NCI-H82 (cell line): ENCODE measurements at places on chromosomes 7 and 10.

GRCh38 chr7:29328811-29329210, 134.2 kb downstream of the CHN2 start:
- no peak for DNase-seq

- no peak for DNase-seq
Measured at GRCh38 chr10:91345716-91346115, 64.4 kb upstream of the HECTD2 start.

DNA sequence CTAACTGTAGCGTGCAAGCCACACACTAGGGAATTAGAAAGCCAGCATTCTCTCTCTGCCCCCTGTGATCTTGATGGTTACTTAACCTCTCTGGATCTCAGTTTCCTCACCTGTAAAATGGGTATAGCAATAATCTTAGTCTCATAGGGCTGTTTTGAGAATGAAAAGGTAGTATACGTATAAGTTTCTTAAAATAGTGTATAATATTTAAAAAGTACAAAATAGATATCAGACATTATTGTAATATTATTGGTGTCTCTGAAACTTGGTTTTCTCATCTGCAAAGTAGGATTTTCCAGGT, 80.4 kb downstream of the CHN2 start:
- no peak for DNase-seq

DNA sequence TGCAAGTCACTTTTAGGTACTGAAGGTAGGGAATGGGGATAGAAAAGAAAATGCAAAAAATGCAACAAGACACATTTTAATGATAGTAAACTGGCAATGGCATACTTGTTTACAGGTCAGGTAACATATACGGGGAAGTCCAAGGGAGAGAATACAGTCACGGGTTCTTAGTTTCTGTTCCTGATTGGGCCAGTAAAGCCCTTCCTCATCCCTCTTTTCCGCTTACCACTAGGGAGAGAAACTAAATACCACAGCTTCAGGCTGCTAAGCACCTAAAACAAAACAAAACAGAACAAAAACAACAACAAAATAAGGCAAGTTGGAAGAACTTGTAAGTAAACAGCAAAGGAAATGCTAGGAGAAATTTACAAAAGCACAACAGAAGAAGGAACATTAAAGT, 65.2 kb upstream of the OGDHL start:
- DNase-seq, result no peak

GRCh38 chr7:93027044-93027443, 90.7 kb downstream of the SAMD9 start:
- no peak for DNase-seq

DNA sequence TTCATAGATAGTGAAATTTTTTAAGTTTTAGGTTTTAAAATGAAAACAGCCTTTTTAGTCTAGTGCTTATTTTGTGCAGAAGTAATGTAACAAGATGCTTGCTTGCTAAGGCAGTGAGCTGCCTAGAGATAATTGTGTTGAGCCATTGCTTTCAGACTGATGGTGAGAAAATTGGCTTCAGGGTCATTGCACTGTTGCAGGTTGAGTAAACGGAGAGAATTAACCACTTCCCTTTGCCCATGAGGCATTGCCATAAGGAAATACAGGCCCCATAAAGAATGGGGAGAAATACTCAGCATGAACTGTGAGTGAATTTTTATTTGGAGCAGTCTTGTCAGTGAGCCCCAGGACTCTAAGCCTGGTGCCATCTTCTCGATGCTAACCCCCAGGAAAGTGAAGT, 140.5 kb downstream of the LRRC4 start:
- no peak for DNase-seq

DNA sequence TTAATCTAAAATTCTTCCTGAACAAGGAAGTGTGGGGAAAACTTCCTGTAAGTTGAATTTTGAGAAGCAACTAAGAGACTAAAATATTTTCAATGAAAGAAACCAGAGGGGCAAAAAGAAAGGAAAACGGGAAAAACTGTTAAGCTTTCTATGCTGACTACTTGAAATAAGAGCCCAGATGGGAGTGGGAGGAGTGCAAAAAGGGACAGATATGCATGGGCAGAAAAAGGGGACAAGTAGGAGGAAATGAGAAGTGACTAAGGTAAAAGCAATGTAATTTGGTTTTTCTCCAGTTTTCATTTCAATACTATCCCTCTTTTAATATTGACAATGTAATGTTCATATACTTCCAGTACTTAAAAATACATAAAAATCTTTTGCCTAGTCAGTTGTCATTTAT, 11.1 kb downstream of the OGA start:
- DNase-seq, result no peak

GRCh38 chr10:69573056-69573806, at the start of gene NEUROG3:
Gene NEUROG3 (minus strand): TSS chr10:69573422. CDS start chr10:69573043, 379 bp downstream.
- no peak for DNase-seq

GRCh38 chr7:139271718-139272628, 40.9 kb downstream of the UBN2 start:
- no peak for DNase-seq

GRCh38 chr7:74654811-74655210, 2.7 kb upstream of the GTF2I start:
- DNase-seq, result no peak

DNA sequence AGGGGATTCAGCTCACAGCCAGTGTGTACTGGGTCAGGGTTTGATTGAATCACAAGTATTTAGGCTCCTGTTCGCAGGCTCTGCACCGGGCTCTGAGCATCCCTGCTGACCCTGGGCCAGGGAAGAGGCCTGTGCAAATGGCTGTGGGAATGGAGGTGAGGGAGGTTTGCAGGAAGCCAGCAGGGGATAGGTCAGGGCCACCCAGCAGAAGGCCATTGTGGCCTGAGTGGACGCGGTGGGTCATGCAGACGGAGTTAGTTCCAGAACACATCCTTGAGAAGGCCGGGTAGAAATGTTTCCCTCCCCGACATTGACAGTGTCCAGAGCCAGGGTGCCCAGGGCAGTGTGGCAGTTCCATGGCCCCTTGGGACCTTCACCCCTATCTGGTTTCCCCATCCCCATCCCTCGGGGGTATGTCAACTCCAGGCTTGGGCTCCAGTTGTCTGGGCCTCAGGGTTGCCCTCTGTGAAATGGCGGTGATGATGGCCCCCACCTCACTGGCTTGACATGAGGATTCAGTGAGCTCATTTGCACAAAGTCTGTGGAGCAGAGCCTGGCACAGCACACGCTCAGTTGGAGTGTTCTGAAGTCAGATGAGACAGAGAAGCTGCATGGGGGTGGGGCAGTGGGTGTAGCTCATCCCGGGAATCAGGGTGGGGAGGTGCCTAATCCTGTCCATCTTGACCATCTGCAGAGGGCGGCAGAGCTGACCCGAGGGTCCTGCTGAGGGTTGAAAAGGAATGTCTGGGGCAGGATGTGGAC, 107.6 kb downstream of the ADCY1 start:
- no peak for DNase-seq

DNA sequence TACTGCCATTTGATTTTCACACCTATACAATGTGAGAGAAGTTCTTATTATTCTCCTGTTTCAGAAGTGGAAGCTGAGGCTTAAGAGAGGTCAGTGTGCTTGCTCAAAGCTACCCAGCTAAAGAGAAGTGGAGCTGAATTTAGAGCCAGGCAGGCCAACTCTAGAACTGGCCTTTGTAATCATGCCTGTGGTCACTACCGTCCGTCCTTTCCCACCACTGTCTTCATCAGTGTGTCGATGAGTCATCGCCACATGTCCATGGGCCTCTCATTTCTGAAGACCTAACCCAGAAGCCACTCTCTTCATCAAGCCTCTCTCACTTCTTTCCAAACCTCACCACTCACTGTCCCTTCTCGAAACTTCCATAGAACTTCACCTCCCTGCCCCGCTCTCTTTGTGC, 237.8 kb downstream of the KIAA1217 start:
- no peak for DNase-seq

- DNase-seq, result no peak
Measured at GRCh38 chr10:72637398-72637857, 11.5 kb upstream of the MICU1 start.

DNA sequence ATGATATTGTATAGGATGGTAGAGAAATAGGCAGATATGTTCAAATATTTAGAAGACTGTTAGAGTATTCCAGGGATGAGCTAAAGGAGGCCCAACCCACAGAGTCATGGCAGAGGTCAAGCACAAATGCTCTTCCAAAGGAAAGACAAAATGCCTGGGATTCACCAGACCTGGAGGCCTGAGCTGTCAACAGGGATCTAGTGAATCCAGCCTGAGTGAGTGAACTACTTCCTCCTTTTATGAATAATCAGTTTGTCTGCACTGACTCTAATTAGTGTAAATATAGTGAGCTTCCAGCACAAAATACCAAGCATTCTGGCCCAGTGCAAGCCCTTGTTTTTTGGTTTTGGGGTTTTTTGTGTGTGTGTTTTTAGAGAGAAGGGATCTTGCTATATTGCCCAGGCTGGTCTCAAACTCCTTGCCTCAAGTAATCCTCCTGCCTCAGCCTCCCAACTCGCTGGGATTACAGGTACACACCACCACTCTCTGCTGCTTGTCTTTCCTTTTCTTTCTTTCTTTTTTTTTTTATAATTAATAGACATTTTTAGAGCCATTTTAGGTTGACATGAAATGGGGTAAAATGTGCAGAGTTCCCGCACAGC, 244.4 kb downstream of the SKIDA1 start:
- no peak for DNase-seq

DNA sequence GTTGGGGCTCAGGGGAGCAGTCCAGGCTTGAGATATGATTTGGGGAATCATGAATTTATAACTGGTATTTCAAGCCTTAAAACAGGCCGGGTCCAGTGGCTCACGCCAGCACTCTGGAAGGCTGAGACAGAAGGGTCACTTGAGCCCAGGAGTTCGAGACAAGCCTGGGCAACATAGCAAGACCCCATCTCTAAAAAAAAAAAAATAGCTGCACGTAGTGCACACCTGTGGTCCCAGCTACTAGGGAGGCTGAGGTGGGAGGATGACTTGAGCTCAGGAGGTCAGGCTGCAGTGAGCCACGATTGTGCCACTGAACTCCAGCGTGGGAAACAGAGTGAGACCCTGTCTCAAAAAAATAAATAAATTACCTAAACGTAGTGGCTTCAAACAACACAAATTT, 81.7 kb upstream of the GTF2I start:
- DNase-seq, result no peak

GRCh38 chr7:155807065-155807671, 5.1 kb downstream of the SHH start:
- DNase-seq, result no peak

- DNase-seq, result no peak
Measured at GRCh38 chr10:92699518-92700381, 10.0 kb downstream of the HHEX start.

GRCh38 chr7:80588591-80588990, 49.9 kb upstream of the CD36 start:
- no peak for DNase-seq
